ENCODE measurements at places on chromosomes 1 and 21. TPM values are rescaled to one million over a fixed set of nuclear protein-coding genes. Genes with fewer than 3 reads are reported as not detected.
A peak's percentile ranks its signal among the peaks of the same experiment; 100 is the strongest.

The IL12RB2 gene
- 0.81 TPM for total RNA-seq

DNA sequence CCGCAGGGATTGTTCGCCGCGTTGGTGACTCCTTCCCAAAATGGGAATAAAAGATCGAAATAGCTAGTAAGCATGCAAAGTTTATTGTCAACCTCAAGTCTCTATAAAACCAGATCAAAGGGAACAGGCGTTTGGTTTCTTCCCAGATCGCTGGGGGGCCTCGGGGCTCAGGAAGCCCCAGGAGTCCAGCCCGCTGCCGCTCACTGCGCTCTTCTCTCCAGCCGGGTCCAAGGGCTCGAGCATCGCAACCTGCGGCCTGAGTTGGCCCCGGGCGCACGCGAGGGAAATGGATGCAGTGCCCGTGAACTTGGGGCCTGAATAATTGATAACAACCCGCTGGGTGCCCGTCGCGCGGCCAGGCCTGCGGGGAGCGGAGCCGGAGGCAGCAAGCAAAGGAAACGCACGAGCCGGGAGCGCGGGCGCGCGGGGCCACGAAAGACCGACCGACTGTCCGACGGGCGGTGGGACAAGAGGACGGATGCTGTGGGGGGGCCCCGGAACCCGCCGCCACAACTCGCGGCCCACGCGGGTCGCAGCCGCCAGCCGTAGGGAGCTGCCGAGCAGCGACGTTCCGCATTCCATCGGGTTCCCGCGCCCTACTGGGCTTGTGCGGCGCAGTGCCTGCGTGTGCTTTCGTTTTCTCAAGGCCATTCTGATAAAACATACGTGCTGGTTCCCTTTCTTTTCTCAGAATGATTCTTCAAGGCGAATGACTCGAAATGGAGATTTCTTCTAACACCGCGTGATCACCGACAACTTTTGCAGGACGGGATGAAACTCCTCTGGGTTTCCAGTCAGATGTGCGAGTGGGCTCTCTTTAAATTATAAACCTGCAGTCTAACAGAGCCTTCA is 14.0 kb upstream of the ALX3 start:
- no peak for DNase-seq

The HES3 gene
- not detected for total RNA-seq

- DNase-seq = peak; percentile 25
Observed at GRCh38 chr1:52037402-52037814, 3.8 kb upstream of the KTI12 start.

GRCh38 chr1:199102239-199102638 is 463.4 kb downstream of the PTPRC start:
- no peak for DNase-seq

All from PC-3 (cell line).